Left renal cortex interstitium (tissue), 4 donors: ENCODE measurements at places on chromosomes 5 and 9. TPM values are rescaled to one million over a fixed set of nuclear protein-coding genes. Genes with fewer than 3 reads are reported as not detected.

Gene PRLR
- 39.0 TPM for polyA plus RNA-seq

Gene NTRK2
- polyA plus RNA-seq, result 105 TPM

DNA sequence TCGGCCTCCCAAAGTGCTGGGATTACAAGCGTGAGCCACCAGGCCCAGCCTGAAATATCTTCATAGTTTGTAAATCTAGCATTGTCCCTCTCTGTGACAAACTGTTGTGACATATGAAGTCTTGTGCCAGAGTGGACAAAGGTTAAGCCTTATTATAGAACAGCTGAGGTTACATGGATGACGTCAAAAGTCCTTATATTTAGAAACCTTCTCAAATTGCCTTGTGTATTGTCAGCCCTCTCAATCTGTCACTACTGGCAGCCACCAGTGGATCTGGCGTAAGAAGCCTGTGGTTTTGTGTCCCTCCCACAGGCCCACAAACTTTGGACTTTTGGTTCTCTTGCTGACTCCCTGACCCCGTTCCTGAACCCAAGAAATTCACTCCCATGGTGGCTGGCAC is 79.4 kb upstream of the CCDC112 start:
- DNase-seq, result no peak

DNA sequence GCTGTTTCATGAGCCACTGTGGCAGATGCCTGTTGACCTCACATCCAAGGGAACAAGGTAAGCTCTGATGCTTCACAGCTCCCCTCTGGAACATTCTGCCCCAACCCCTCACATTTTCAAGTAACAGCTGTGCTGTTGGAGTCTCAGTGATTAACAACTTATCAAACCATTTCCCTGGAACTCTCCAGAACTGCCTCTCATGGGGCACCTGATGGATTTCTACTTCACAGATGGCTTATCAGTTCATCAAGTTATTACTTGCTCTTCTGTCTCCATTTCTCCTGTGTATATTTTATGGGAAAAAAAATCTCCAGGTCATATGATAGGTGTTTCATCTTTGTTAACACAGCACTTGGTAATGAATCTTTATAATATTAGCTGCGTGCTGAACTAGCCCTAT is 322.4 kb downstream of the MAN2A1 start:
- no peak for DNase-seq

DNA sequence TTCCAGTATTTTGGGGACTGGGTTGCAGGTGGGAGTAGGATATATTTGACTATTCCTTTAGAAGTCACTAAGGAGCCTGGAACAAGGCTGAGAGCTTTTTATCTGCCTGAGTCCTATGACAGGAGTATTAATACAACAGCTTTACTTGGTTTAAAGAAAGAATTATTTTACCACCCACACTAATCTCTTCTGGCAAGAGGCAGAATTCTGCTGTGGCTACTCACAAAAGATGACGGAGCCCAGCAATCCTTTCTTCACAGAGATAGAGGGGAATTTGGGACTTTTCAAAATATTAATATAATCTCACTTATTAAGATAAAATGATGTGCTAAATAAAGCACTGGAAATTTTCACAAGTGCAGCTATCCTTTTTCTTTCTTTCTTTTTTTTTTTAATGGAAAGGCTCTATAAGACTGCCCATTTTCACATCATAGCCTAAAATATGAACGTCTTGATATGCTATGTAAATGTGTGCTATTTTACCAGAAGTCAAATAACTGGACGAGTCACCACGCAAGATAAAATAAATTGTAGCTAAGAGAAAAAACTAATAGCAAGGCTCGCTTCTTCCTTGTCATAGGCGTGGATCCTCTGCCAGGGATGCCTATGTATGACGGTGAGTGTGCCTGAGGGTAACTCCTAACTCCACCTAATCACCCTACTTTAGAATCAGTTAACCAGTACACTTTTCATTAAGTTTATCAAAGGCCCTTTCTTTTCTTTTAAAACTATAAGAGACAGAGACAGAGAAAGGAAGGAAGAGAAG is 76.3 kb downstream of the ZNF608 start:
- no peak for DNase-seq

DNA sequence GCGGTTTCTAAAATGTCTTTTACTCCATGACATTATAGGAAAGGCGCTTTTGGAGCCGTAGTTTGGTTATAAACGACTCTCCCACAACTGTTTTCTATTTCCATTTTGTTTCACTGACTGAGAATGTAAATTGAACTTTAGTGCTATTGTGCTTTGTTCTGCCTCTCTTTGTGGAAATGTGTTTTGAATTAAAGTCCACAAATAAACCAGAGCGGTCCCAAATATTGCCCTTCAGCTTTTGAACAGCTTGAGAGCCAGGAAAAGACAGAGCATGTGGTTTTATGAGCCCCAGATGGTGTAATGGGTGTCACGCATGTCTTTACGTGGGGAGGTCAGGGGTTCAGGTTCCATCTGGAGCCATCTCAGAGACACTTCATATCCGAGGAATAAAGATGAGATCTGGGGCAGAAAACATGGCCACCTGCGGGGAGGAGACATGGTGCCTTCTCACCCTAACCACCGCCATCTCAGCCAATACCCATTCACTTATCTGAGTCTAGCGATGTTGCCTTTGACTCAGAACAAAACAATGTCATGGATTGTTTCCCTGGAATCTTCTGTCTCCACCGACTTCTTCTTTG is 42.5 kb upstream of the ROR2 start:
- no peak for DNase-seq
